ENCODE measurements at places on chromosomes 7 and 10.

GRCh38 chr10:22321156-22321923, 441 bp downstream of the BMI1 start:
- no peak for DNase-seq

DNA sequence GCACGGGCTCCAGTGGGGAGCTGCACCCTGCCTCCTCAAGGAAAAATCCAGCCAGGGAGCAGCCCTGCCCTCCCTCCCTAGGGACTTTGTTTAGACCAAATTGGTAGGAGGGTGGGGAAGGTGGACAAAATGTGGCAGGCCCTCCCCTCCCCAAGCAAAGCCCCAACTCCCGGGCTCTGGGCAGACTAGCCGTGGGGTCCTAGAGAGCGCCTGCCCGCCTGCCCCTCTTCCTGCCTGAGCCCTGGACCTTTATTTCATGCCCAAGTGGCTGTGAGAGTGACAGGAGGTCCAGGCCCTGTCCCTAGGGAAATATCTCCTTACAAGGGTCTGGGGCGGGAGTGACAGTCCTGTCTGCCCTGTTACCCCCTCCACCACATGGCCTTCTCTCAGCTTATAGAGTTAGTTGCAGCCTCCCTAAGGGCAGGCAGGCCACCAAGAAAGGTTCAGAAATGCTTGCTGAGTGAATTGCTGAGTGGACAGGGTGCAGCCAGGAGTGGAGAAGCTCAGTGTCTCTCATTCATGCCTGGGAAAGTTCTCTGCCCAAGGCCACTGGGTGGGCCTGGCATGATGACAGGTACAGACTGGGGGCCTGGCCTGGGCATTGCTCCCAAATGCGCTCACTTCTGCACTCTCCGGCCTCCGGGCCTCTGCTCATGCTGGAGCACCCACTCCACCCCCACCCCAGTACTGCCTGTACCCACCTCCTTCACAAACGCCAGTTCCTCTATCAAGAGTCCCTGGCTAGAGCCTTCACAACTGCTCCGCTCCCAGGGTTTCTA, 25.2 kb downstream of the DNAJB12 start:
- DNase-seq: no peak

DNA sequence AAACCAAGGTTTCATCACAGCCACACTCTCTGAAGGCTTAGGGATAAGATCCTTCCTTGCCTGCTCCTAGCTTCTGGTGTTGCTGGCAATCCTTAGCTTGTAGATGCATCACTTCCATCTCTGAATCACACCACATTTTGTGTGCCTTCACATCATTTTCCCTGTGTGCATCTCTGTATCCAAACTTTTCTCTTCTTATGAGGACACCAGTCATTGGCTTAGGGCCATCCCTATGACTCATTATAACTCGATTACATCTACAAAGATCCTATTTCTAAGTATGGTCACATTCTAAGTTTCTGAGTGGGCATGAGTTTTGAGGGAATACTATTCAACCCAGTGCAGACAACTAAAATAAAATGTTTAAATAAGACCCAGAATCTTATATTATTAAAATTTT, 121.7 kb downstream of the C7orf25 start:
- no peak for DNase-seq

DNA sequence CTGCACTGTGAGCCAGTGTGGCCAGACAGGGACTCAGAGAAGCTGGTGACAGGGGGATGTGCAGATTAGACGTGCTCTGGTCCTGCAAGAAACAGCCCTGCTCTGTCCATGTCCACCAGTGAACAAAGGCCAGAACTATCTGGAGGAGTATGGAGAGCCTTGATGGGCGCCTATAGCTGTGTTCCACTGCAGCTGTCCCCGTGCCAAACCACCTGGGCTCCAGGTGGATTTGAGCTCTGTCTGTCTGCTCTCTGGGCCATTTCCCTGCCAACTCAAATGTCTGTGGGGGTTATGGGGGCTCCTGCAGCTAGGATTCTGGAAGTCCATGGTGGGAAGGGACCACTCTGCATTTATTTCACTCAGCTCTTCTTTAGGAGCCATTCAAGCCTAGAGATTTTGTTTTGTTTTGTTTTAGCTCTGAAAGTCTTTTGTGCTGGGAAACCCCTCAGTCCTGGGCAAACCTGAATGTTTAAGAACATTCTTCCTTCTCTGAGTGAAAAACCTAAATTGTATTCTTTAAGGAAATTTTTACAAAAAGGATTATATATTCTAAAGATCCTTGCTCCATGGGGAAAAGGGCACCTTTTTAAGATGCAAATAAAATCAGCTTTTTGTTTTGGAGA, 1039.5 kb upstream of the SORCS1 start:
- no peak for DNase-seq

GRCh38 chr7:18834577-18834976, 282.9 kb downstream of the TWIST1 start:
- no peak for DNase-seq

DNA sequence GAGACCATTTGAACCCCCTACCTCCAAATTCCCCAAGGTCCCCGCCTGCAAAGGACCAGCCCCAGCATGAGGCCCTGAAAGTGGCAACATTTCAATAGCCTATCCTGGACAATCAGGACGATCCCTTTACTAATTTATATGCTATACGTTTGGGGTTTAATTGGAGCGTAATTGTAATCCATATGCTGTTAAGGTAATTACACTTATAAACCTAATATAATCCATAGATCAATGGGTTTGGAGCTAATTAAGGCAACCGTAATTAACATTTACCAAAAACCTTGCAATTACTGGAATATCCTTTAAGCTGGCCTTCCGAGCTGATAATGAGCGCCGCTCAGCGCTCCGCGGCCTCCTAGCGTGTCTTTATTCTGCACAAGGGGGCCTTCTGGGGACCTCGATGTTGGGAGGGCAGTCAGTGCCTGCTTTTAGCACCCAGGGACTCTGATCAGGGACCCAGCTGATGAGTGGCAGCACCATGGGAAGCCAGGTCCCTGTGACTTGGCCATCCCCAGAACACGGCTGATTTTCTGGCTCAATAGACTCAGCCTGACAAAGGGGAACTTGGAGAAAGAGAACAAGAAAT, 91.2 kb downstream of the LHPP start:
- no peak for DNase-seq

GRCh38 chr7:15584575-15584974, 22.8 kb upstream of the AGMO start:
- no peak for DNase-seq

GRCh38 chr10:12489357-12489756, 140.0 kb downstream of the CAMK1D start:
- no peak for DNase-seq

GRCh38 chr7:116170180-116170579, 40.2 kb upstream of the TES start:
- DNase-seq: no peak

DNA sequence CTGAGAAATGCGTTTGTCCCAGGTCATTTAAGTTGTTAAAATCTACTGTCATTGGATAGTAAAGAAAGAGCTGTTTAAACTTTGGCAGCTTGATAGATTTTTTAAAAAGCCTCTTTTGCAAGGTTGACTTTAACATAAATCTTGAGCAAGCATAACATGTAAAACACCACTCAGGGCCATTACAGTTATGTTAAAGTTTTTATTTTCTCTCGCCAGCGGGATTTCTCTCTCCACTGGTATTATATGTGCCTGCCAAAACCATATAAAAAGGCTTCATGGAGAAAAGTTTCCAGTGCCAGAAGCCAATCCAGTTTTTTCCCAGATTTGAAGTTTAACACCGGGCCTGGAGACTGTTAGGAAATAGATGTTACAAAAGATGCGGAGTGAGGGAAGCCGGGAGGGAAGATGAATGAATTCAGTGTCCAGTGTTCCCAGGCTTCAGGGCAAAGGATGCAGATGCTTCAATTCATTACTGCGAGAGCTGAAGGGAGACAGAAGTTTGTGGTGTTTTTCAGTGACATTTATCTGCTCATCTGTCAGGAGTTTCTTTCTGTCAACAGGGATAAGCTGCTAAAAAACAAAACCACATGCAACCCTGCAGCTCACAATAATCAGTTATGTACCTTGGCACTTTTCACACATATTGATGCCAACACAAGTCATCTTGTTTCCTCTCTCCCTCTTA, 155.5 kb downstream of the SPAG6 start:
- DNase-seq: no peak

DNA sequence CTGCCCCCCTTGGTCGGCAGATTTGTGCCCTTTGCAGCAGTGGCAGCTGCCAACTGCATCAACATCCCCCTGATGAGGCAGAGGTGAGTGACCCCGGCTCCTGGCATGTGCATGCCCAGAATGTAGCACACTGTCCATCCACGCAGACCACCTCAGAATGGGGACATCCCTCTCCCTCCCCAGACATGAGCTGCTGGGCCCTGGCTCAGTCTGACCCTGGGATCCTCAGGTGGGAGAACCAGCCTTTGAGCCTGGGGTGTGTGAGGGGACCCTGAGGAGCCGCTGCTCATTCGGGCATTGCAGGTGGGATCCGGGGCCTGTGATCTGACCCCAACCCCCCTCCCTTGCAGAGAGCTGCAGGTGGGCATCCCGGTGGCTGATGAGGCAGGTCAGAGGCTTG, 5.7 kb downstream of the SFXN3 start:
- DNase-seq: no peak

GRCh38 chr7:134495546-134495945, 31.8 kb upstream of the AKR1B10 start:
- no peak for DNase-seq

GRCh38 chr10:78166261-78166660, 132.6 kb downstream of the RPS24 start:
- DNase-seq: no peak

GRCh38 chr10:59719374-59719773, 9.7 kb upstream of the SLC16A9 start:
- no peak for DNase-seq

GRCh38 chr7:146290746-146291145, 174.1 kb downstream of the CNTNAP2 start:
- DNase-seq: no peak

DNA sequence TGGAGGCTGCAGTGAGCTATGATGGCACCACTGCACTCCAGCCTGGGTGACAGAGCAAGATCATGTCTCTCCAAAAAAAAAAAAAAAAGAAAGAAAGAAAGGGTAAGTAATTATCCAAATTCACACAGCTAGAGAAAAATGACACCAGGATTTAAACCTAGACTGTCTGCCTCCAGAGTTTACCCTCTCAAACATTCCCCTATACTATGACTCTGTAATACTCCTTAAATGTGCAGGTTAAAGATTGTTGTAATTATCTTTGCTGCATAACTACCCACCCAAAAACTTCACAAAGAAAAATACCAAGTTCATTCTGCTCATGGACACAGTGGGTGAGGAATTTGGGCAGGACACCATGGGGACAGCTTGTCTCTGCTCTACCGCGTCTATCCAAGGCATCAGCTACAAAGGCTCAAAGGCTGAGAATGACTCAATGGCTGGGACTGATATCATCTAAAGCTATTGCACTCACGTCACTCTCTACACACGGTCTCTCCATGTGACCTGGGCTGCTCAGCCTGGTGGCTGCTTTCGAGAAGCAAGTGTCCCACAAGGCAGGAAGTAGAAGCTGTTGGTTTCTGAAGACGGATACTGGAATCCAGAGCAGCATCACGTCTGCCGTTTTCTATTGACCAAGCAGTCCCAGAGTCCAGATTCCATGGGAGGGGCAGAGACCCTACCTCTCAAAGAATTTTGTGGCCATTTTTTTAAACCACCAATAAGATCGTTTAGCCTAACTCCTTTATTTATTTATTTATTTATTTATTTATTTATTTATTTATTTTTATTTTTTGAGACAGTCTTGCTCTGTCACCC, 185.7 kb upstream of the AUTS2 start:
- DNase-seq: no peak

GRCh38 chr7:157498657-157499056, 161.9 kb downstream of the DNAJB6 start:
- DNase-seq: no peak

DNA sequence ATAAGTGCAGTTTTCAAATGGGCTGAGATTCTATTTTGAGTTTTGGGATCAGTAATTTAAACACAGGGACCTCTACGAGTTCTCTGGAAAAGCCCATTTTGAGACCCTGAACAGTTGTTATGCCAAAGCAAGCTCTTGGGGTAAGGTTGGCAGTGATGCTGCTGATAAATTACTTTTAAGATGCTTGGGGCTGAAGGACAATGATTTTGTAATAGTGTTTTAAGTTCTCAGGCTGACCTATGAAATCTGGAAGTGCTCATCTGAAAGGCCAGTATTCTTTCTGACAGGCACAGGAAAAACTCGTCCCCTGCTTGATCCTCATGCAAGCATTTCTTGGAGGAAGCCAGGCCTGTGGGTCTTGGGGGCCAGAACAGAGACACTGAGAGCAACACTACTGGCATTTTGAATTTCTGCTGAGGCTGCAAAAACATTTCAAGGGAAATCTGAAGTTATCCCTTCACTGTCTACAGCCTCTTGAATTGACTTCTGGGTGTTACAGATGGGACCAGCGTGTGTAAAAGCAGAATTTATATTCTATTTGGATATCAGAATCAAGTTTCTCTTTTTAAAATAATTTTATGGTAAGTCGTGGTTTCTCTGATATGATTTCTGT, 79.7 kb downstream of the AUTS2 start:
- DNase-seq: no peak

- DNase-seq: no peak
Observed at GRCh38 chr10:58264780-58265179, 2.9 kb downstream of the IPMK start.

GRCh38 chr10:78974617-78975317, 94.0 kb upstream of the ZMIZ1 start:
- no peak for DNase-seq

DNA sequence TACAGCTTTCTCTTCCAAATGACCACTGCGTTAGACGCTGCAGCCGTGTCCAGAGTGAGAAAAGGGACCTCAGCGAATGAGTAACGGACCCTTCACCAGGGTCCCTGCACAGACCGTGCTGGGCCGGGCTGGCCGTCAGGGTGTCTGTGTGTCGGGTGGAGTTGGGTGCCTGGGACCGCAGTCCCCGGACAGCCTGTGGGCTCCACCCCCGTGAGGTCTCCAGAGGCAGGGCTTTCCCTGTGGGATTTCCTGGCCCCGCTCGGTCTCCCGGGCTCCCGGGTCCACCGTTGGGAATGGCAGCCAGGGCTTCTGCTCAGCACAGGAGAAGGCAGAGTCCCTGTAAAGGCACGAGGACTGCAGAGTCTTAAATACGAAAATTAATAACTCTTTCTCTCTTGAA, 509.7 kb downstream of the TCERG1L start:
- DNase-seq: no peak

DNA sequence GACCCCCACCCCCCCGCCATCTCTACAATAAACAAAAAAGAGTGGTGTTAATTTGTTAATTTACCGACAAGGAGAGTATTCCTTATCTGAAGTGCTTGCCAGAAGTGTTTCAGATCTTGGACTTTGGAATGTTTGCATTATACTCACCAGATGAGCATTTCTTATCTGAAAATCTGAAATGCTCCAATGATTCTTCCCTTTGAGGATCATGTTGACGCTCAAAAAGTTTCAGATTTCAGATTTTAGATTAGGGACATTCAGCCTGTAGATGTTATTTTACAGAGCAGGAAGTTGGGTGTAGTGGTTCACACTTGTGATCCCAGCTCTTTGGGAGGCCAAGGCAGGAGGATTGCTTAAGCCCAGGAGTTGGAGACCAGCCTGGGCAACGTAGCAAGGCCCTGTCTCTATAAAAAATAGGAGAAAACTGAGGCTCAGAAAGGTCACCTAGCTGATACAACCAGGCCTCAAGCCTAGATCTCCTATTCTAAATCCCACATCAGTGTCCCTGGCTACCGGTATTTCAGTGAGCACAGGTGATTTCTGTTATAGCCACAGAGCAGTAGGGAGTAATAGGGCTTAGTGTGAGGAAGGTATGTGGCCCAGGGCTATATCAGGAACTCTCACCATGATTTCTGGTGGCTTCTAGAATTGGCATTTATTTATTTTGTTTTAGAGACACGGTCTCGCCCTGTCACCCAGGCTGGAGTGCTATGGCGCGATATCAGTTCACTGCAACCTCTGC, 35.4 kb downstream of the TMEM120A start:
- DNase-seq: no peak
